ENCODE measurements at places on chromosomes 4 and X.

GRCh38 chrX:275476-275966 is 5.7 kb upstream of the PLCXD1 start:
- no peak for DNase-seq

GRCh38 chr4:57044996-57045395 is 65.2 kb downstream of the IGFBP7 start:
- DNase-seq = no peak

DNA sequence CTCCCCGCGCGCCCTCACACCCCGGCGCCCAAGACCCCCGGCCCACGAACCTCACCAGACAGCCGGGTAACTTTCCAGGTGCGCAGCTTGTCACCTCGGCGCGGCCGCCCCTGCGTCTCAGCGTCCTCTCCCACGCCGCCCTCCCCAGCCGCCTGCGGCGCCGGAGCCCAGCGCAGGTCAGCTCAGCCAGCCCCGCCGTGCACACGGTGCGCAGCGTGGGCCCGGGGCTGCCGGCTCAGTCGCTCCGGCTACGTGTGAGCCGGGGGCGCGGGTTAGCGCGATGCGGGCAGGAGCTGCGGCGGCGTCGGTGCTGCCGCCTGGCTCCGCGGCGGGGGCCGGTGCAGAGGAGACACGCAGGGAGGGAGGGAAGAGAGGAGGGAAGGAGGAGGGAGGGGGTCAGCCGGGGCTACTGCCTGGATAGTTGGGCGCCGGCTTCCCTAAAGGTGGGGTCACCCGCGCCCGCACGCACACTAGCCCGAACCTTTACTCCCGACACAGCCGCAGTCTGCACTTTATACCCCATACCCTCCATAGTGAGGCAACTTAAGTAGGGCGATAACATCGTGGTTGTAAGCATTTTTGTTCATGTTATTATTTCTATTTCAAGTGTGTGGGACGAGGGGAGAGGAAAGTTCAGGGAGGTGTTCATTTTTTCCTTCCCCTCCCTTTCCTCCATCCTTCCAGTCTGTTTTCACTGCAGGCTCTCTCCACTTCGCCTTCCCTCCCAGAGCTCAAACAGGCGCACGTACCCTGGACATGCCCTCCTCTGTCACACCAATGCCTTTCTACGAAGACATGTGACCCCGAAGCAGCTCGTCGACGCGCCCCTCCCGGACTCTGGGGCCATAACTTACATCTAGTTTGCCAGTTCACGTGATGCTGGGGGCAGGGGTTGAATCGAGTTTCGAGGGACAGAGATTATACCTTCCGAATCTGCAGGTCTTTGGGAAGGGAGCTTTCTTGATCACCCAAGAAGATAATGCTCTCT is at the start of gene PRKG2:
Gene PRKG2, minus strand, starts transcription at position 342 of the 988 bp plus-strand sequence. CDS start 10,175 bp downstream, outside the sequence.
- no peak for DNase-seq

- no peak for DNase-seq
Measured at GRCh38 chr4:99090481-99091215, 2.1 kb upstream of the ADH5 start.

- peak; percentile 56 for DNase-seq
Measured at GRCh38 chrX:132480581-132481203, 8.1 kb downstream of the MBNL3 start.

- DNase-seq = no peak
Measured at GRCh38 chr4:168588916-168589531, 92.2 kb downstream of the PALLD start.
